Ecto neural progenitor cell (in vitro differentiated cells): ENCODE measurements at places on chromosomes 12 and 14.

DNA sequence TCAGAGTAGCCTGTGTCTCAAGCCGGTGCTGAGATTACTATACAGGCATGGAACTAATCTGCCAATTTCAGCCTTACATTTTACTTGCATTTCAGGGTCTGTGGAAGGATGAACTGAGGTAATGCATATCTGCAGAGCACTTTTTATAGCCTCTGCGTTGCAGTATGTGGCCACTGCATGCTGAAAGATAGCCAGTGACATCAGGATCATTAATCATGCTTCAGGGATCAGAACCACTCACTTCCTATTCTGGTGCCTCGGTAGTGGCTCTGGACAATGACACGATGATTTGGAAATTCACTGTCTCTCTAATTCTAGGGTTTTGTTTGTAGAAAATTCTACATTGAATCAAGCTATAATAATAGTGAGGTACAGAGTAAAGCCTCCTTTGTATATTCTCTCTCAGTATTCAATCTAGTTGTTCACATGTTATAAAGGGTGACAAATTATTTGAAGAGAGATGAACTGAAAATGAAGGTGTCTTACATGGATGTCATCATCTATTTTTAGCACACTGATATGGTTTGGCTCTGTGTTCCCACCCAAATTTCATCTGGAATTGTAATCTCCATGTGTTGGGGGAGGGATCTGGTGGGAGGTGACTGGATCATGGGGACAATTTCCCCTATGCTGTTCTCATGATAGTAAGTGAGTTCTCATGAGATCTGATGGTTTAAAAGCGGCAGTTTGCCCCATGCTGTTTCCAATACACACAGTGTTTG is 554.3 kb upstream of the MIS18BP1 start:
- DNase-seq: no peak

DNA sequence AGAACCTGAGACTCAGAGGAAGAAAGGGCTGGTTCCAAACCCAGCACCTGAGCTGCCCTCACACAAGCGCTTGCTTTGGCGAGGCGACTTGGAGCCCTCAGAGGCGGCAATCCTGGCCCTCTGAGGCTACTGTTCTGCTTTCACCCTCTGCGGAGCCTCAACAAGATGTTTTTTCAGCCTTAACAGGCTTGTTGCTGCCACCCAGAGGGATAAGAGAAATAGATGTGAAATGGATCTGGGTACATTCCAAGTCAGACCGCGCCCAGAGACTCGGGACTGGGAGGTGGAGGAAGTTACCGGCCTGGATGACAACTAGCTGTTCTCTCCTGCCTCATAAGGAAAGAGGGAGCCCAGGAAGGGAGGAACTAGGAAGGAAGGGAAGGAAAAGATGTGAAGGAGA is 89.6 kb downstream of the TTC7B start:
- peak; percentile 48 for DNase-seq

DNA sequence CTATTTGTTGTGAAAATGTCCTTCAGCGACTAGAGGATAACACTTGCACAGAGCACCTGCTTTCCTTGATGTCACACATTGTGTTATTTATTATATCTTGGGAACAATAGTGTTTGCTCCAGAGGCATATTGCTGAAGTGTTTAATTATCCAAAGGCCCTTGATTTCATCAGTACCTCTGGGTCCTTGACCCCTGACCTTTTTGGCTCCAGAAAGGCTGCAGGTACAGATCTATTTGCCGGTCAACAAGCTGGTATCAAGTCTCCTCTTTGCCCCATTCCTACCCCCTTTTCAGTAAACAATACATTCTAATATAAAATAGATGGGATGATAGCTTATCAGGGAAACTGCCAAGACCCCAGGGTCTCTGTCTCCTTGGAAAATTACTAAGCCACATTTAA is 206.8 kb downstream of the DACT1 start:
- DNase-seq: no peak

DNA sequence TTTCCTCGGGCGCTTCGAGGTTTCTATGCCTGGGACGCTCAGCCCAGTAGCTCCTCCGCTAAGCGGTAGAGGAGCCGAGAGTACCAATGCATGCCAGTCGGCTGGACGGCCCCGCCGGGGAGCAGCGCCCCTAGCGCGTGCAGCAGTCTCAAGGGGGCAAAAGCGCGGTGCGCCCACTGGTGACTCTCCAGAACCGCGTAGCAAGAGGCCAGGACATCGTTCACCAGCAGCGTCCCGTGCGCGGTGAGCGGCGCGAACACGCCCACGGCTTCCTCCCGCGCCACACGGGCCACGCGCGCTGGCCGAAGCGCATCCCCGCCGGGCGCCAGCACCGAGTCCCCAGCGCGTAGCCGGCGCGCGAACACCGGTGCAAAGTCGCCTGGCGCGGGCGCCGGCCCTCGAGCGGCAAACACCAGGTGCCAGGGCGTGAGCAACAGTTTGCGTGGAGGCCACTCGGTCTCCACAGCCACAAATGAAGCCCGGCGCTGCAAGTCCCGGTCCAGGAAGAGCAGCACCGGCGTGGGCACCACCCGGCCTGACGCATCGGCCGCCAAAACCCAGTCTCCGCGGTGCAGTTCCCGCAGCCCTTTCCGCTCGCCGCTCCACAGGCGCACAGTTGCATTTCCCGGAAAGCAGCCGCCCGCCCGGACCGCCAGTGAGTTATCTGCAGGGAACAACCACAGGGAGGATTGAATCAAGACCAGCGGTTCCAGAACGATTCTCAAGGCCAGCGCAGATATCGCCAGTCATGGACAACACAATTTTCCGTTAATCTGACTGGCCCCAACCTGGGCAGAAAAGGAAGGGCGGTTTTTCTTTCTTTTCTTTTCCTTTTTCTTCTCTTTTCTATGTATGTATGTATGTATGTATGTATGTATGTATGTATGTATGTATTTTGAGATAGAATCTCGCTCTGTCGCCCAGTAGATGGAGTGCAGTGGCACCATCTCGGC is 4.5 kb downstream of the DHH start:
- DNase-seq: peak; percentile 78

- no peak for DNase-seq
Measured at GRCh38 chr14:104357689-104358527, 219.5 kb downstream of the KIF26A start.

GRCh38 chr12:99370421-99371138 is 277.0 kb upstream of the GARIN6 start:
- DNase-seq: no peak

- no peak for DNase-seq
Measured at GRCh38 chr12:15819644-15820437, 30.7 kb upstream of the EPS8 start.

DNA sequence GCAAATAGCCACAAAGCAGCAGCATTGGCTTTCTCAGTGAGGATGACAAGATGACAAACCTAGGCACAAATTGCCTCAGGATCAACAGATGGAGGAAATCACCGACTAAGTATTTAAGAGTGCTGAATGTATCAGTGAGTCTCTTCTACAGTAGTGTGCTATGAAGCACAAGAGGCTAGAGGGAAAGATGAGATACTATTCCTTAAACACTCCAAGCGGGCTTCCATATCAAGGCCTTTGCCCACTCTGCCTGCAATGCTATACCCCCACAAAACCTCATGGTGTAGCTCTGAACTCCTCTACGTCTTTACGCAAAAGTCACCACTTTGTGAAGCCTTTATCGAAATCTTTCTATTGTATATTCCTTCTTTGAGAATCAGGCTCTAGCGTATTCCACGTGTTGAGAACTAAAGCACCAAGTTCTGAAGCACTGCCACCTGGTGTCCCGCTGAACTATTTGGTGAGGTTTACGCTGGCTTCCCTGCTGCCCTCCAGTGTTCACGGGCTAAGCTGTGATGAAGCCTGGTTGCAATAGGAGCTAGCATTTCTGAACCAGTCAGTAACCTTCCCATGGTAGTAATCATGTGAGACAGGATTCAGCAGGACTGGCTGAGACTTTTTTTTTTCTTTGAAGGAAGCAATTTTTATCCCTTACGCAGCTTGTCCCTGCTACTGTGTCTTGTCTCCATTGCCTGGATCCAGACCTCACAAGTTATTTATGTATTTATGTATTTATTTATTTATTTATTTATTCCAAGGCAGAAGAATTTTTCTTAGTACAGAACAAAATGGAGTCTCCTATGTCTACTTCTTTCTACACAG is 426.5 kb upstream of the OR4E1 start:
- DNase-seq: peak; percentile 76

DNA sequence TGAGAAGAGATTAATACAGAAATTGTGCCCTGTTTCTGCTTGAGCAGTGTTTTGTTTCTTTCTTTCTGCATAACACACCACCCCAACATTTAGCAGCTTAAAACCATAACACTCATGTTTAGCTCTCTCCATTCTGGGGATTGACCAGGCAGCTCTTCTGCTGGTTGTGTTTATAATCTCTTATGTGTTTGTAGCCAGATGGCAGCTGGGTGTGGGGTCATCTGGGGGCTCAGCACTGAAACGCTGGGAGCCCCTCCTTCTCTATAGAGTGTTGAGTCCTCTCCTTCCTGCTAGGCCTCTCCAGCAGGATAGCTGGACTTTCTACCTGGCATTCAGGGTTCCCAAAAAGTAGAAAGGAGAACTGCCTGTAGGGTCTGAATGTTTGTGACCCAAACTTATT is 270.6 kb downstream of the TTC8 start:
- DNase-seq: no peak

- peak; percentile 93 for DNase-seq
Measured at GRCh38 chr12:109110988-109111495, 5.3 kb upstream of the ACACB start.

GRCh38 chr14:99147366-99147740 is 124.6 kb downstream of the BCL11B start:
- DNase-seq: no peak

DNA sequence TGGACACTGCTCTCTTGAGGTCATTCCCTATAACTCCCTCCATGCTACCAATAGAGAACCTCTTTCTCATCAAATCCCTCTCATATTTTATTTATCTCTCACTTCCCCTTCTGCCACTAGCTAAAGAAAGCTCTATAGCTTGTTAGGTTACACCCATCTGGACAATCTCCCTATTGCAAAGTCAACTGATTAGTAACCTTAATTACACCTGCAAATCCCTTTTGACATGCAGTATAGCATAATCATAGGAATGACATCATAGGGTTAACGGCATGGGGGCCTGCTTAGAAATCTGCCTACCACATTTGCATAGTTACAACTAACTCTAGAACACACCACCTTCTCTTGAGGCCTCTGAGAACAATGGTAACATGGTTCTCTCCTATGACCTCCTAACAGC is 181.2 kb downstream of the EMP1 start:
- no peak for DNase-seq

DNA sequence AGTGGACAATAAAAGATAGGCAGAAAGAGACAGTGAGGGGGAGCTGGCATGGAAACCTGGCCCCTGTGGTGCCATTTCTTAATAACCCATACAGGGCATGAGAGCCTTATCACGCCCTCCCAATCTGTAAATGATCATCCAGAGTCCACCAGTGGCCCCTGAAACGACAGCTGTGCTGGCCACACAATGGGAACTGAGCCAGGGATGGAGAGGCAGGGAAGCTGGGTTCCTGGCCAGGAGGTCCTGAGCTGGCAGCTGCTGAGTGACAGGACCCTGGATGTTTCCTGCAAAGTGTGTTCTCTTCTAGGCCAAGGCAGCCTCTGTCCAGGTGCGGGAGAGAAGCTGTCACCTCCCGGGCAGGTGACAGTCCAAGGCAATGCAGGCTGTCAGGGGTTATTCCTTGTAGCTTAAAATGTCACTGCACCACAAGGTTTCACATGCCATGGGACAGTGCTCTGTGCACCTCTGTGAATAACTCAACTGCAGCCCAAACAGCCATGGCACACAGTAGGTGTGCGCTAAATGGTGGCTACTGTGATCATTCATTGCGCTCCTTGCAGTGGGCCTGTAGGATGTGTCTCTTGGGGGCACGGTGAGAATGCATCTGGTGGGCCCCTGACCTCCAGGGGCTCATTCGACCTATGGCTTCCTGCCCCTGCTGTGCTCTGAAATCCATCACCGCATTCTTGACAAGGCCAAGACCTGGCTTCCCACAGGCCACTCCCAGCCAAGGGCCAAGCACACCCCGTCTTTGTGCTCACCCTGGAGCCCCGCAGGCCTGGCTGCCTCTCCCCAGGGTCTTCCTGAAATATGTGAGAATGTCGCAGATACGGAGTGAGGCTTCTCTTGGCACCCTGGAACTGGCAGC is 46.3 kb upstream of the BCL11B start:
- DNase-seq: no peak

DNA sequence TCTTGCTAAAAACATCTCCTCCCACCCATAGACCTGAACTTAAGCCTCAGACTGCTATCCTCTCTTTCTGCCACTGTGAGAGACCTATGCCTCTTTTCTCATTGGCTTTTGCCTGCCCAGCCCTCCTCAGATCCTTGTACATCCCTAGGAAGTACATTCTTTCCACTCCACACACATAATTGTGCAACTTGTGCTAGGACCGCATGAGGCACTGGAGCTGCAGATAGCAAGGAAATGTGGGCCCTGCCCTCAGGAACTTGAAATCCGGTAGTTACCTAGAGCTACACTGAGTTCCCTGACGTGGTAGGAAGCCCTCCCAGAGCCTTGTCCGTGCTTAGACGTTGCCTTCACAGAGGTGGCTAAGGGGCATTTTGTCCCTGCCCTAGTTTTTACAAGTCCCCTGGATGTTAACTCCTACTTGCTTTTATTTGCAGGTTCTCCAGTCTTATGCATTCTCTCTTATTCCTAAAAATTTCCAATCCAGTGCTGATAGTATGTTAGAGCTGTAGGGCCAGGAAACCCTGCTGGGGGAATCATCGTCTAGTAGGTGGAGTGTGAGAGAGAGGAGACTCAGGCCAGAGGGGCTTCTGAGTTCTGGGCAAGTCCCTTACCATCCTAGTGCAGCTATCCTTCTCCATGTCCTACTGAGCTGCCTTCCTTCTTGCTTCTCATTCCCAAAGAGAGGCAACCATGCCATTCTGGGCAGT is 41.3 kb downstream of the NTF3 start:
- DNase-seq: no peak

- no peak for DNase-seq
Measured at GRCh38 chr14:100715803-100716202, 10.9 kb upstream of the DLK1 start.

DNA sequence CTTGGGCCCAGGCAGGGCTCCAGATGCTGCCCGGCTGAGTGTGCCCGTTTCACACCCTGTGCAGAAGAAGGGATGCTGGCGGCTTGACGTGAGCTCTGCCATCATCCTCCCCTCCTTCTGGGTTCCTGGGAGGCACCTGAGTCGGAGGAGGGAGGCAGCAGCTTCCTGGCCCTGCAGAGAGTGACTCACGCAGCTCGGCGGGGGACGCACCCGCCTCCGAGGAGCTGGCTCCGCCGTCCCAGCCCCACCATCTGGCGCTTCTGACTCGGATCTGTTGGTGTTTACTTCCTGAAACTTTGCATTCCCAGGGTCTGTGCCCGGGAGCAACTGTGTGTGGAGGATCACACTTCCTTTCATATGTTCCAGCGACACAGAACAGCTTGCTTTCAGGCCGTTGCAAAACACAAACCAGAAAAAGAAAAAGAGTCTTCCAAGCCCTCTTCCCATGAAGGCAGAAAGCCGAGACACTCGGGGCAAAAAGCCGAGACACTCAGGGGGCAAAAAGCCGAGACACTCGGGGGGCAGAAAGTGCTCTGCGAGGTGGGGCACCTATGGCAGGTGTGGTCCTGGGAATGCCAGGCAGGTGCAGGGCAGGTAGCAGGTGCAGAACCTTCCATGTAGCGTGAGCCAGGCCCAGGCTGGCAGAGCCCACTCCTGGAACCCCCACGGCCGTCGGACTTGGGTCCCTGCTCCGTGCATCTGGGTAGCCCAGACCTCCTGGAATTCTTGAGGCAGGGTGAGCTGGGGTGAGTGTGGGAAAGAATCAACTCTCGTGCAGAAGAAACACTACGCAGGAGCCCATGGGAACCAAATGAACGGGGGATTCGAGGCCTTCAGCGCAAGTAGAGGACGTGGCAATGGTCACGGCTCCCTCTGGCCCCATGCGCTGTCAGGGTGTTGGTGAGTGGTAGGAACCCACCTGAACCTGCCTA is 27.6 kb upstream of the GALNT9 start:
- DNase-seq: no peak

- peak; percentile 90 for DNase-seq
Measured at GRCh38 chr12:130013771-130014484, 110.1 kb upstream of the TMEM132D start.
